ENCODE measurements at places on chromosomes 12 and 14.

GRCh38 chr14:34172550-34173368, 221.9 kb upstream of the EGLN3 start:
- DNase-seq, result no peak

DNA sequence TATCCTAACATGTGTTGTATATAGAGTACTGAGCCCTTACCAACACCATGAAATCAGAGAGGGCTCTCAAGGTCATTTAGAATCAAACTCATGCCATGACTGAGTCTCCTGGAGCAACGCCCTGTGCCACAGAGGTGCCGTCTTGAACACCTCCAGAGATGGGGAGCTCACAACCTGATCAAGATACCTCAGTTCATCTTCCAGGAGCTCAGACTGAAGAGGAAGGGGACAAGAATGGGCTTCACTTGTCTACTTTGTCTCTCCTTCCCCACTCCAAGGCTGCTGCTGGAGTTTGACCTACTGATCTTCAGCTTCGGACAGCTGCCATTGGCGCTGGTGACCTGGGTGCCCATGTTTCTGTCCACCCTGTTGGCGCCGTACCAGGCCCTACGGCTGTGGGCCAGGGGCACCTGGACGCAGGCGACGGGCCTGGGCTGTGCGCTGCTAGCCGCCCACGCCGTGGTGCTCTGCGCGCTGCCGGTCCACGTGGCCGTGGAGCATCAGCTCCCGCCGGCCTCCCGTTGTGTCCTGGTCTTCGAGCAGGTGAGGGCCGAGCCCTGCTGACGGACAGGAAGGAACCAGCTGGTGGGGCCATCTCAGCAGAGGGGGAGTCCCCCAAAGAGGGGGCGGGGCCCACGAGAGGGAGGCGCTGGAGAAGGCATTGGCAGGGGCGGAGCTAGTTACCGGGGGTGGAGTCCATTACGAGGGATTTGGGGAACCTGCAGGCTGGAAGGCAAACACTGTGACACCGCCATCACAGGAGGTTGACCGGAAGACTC, 12.0 kb downstream of the SOAT2 start:
- DNase-seq, result no peak

GRCh38 chr14:88829188-88829587, 4.7 kb downstream of the TTC8 start:
- no peak for DNase-seq

GRCh38 chr14:76977793-76978720, 50.5 kb downstream of the IRF2BPL start:
- DNase-seq, result no peak

DNA sequence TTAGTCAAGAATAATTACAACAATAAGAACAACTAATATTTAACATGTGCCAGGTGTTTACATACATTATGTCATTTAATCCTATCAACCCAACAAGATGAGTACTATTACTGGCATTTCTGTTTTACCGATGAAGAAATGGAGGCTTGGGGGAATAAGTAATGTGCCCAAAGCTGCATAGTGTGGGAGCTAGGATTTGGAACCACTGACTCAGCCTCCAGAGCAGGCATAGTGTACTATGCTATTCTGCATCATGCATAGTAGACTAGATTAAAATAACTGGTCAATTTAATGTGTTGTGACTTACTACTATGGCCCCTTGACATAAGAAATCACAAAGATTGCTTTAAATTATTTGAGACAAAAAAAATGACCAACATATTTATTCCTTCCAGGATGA, 9.5 kb downstream of the GPR19 start:
- no peak for DNase-seq

- peak; percentile 65 for DNase-seq
Observed at GRCh38 chr14:61765225-61765943, 3.2 kb downstream of the SNAPC1 start.

DNA sequence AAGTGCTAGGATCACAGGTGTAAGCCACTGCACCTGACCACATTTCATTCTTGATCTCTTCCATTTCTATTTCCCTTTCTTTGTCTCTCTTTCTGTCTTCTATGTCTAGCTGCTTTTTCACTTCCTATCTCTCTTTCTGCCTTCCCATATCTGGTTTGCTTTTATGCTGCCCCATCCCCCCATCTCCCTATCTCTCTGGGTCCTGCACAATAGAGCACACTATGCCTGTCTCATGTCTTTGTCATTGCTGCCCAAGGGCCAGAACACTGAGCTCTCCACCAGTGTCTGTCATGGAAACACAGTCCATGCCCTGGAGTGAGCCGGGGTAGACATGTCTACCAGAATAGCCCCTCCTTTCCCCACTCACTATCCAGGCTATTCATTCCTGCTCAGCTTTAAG, 12.3 kb upstream of the RARG start:
- no peak for DNase-seq
